ENCODE measurements at places on chromosomes 7 and 10.
A peak's percentile ranks its signal among the peaks of the same experiment; 100 is the strongest.

DNA sequence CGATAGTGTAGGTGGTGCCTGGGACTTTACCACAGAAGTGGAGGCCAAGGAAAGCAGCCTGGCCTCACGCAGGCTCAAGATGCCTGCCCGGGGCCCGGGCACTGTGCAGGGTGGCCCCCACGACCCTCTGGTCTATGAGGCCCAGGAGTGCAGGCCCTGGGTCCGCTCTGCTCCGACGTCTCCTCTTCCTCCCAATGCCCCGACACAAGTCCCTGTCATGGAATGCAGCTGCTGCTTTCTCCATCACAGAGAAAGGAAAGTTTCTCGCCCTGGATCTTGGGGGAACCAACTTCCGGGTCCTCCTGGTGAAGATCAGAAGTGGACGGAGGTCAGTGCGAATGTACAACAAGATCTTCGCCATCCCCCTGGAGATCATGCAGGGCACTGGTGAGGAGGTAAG lies 28.3 kb upstream of the HK1 start:
- DNase-seq: no peak

- no peak for DNase-seq
Observed at GRCh38 chr10:70786799-70787415, 1.7 kb upstream of the TBATA start.

DNA sequence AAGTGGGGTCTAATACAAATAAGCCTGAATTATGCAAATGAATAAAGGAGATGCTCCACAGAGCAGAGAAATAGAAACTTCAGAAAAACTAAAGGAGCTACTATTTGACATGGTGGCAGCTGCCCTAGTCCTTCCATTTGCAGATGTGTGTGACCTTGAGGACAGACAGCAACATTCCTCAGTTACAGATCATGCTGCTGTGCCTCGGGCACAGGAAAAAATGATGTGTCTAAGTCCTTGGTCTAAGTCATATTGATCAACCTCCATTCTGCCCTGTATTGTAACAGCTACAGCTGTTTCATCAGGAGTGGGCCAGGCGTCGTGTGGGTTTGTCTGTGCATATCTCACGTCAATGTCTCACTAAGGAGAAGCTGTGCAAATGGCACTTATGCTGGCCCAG lies 710.4 kb downstream of the TNS3 start:
- DNase-seq: no peak

- no peak for DNase-seq
Observed at GRCh38 chr7:91005841-91006240, 258.4 kb upstream of the FZD1 start.

GRCh38 chr7:155761162-155761561 lies 51.1 kb downstream of the SHH start:
- peak; percentile 12 for DNase-seq

DNA sequence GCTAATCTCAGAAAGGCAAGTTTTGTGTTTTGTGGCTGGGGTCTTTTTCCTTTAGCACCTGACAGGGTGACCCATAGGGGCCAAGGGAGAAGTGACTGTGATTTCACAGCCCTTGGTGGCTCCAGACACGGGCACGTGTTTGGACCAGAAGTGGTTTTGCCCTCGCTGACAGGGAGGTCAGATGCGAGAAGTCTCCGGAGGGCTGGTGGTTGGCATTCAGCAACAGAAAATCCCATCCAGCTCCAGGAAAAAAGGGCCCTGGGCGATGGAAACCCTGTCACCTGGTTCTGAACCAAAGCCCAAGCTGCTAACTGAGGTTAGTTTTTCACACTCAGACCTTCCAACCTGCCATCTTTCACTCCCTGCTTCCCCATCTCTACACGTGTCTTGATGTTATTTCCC lies 272.9 kb downstream of the TRIL start:
- DNase-seq: peak; percentile 72

DNA sequence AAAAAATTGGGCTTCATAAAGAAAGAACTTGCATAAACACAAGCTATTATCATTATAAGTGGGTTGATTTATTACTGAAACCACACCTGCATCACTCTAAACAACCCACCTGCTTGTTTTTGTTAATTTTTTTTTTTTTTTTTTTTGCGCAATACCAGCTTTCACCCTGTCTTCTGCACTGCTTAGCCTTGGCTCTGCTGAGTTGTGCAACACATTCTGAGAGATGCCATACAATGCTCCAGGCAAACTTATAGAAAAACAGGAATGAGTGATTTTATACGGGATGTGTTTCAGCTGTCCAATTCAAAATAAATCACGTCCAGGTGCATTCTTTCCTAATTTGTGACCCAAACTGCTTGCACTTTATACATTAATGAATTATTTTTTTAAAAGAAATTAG lies 923.6 kb downstream of the GATA3 start:
- DNase-seq: no peak

- no peak for DNase-seq
Observed at GRCh38 chr7:151559557-151560183, 40.0 kb upstream of the RHEB start.

GRCh38 chr10:95861386-95861785 lies 46.4 kb upstream of the CC2D2B start:
- DNase-seq: no peak

GRCh38 chr10:89894051-89894450 lies 192.7 kb downstream of the KIF20B start:
- DNase-seq: no peak

GRCh38 chr7:102089175-102090098 lies 197.2 kb upstream of the SH2B2 start:
- DNase-seq: no peak

GRCh38 chr10:71262027-71262426 lies 49.7 kb downstream of the UNC5B start:
- no peak for DNase-seq

DNA sequence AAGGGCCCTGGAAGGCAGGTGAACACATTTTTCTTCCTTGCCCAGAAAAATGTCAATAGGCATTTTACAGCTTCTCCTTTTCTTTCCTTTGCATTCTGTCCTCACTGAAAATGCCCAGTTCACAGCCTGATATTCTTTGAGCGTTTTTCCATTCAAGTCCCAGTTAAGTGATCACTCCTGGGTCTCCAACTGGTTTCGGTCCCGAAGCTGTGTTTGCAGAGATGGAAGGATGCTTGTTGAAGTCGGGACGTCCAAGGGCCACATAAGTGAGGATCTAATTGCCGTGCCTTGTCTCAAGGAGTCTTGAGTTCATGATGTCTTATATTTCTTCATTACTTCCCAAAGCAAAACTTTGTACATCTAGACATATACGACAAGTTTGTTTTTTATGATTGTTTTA lies 208.7 kb upstream of the PRKCQ start:
- no peak for DNase-seq

DNA sequence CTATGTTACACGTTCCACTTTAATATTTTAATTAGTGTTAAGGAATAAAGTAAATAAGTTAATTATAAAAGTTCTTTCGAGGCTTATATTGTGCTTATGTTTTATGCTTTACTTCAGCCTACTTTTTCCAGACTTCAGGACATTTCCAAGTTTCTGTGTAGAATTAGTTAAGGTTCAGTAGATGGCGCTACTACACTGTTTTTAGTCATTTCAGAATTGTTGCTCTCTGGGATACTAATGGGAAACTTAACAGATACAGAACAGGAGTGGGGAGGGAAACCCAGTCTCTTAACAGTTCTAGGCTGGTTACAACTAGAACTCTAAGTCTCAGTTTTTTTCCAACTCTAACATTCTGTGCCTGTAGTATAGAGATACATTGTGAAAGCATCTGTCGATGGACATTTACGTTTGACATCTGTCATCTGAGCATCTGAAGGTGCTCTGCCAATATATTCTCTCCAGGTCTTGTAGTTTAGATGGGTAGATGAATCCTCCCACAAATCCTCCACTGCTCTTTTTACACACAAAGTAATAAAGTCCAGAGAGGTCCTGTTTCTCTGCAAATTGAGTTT lies 56.8 kb upstream of the FAM171A1 start:
- DNase-seq: peak; percentile 61

- DNase-seq: peak; percentile 78
Observed at GRCh38 chr7:141460781-141461715, 90.2 kb upstream of the AGK start.

DNA sequence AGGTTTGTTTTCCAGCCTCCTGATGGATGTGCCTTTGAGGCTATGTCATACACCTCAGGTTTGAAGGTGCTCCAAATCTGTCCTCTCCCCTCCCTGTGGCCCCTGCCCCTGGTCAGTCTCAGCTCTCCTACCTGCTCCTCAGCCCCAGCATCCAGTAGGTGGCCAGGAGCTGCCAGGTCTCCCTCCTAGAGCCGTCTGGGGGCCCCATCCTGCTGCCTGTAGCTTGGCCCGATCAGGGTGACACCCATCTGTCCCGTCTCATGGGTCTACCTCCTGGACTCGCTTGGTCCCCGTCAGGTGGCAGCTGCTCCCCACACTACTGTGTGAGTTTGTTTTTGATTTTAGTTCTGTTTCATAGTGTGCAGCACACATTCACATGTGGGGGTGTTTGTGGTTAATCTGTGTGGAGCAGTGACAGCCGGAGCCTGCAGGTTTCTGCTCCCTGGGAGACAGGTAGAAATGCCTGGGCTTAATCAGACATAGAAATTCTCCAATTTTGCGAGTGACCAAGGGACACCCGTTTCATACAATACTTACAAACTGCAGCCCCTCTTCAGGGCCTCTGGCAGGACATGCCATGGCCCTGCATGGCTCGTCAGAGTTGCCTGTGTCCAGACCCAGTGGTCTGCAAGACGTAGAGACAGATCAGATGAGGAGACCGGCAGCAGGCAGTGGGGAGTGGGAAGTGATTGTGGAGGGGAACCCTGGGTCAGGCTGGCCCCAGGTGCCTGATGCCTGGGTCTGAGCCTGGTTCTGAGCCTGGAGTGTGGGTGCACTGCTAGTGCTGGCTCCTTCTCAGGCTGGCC lies 17.1 kb downstream of the ADCY1 start:
- DNase-seq: no peak

DNA sequence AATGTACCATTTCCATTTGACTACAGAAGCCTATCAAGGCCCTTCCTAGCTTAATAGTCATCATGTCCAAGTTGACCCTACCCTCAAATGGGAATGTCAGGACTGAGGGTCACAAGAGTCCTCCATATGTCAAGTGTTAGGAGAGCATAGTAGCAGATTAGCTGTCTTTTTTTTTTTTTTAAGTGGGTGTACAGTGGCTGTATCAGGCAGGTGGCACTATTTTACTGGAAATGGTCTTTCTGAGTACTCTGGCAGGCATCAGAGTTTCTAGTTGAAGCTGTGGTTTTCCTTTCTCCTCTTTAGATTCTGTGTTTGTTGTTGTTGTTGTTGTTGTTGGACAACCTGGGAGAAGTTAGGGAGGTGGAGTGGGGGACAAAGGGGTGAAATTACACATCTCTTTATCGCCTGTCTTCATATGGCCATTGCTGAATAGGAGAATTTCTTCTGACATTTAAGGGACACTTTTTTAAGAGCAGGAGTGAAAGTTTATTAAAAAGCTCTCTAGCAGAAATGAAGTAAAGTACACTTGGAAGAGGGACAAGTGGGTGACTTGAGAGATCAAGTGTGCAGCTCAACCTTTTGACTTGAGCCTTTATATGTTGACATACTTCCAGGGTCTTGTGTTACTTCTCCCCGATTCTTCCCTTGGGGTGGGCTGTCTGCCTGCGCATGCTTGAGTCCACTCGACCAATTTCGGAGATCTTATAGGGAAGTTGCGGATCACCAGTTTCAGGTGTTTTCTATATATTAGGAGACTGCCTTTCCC lies 104.1 kb upstream of the FOXP2 start:
- no peak for DNase-seq

- no peak for DNase-seq
Observed at GRCh38 chr10:5557040-5557721, 32.4 kb downstream of the CALML3 start.

DNA sequence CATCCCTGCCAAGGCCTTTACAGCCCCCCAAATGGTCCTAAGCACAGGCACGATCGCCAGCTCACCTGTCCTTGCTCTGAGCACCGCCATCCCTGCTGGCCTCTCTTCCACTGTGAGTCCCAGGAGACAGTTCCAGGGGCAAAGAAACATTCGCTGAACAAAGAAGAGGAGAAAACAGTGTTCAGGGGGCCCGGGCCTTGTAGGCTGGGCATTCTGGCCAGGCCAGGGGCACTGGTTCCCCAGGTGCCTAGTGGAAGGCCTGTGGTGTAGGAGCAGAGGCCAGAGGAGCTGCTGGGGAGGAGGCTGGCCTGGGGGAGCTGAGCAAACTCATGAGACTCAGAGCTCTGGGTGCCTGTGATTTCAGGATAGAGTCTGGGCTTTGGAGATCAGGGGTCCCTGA lies 22.6 kb downstream of the AQP1 start:
- DNase-seq: no peak

DNA sequence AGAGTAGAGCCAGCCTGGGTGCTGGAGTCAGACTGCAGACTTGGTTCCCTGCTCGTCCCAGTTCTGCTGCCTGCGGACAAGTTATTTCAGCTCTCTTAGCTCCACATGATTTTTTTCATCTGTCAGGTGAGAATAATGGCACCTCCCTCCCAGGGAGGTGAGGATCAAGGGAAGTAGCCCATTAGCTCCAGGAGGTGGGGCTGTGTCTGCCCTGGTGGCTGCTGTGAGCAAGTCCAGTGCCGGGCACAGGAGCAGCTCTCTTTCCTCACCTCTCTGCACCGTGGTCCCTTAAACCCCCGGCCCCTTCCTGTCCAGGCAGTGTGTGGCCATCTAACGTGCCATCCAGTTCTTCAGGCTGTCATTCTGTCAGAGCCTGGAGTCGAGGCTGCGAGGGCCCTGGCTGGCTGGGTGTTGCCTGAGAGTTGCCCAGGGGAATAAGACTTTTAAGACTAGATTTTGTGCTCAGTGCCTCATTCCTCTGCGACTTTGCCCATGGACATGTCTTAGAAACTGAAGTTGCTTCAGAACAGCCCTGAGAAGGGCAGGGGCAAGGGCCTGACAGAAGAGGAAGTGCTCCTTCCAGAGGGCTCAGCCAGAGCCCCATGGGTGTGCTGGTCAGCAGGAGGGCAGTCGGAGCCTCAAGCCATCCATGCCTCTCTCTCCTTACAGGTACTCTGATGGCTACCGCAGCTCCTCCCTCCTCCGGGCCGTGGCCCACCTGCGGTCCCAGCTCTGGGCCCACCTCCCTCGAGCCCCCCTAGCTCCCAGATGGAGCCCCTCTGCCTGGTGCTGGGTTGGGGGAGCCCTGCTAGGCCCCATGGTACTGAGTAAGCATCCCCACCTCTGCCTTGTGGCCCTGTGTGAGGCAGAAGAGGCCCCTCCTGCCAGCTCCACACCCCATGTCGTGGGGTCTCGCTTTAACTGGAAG lies 5.0 kb downstream of the ABCB8 start:
- no peak for DNase-seq

DNA sequence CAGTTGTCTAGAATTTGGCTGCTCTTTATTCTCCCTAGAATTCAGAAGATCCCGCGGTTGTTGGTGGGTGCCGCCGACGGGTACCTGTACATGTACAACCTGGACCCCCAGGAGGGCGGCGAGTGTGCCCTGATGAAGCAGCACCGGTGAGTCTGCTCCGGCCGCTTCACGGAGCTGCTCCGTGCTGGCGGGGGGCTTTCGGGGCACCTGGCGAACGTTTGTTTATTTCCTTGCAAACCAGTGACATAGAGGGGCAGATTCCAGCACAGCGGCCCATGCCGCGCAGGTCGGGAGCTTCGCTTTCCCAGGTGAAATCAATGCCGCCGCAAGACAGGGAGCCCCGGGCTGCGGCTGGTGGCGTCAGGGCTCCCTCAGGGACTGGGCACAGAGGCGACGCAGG lies 38.0 kb downstream of the WIPI2 start:
- DNase-seq: no peak

- DNase-seq: no peak
Observed at GRCh38 chr7:137642472-137642871, 204.3 kb downstream of the DGKI start.

- no peak for DNase-seq
Observed at GRCh38 chr10:4283846-4284610, 499.0 kb upstream of the KLF6 start.
